A549 treated with AZD2906 at 1 μM for 4 hours (cell line): ENCODE measurements at places on chromosomes 12 and 14. TPM values are rescaled to one million over a fixed set of nuclear protein-coding genes. Genes with fewer than 3 reads are reported as not detected.

Gene LRFN5
- total RNA-seq = not detected in 5 replicates

Gene PHETA1
- 8.3 to 9.9 TPM (median 9.0 TPM) in 5 replicates for total RNA-seq

Gene AQP6
- total RNA-seq = not detected in 5 replicates

Gene TMX1
- total RNA-seq = 34.4 to 55.6 TPM (median 40.3 TPM) in 5 replicates

Gene KRT81
- total RNA-seq = 3,224 to 4,157 TPM (median 4,024 TPM) in 5 replicates

Gene WIF1
- total RNA-seq = not detected in 5 replicates

Gene NTF3
- 0.05 to 0.07 TPM (median 0.07 TPM) in 3 of 5 replicates, not detected in the others for total RNA-seq

Gene NOS1
- total RNA-seq = 0.43 to 0.51 TPM (median 0.46 TPM) in 5 replicates

Gene MYF6
- not detected in 5 replicates for total RNA-seq

Gene KCNC2
- total RNA-seq = not detected in 5 replicates

Gene ARHGEF25
- total RNA-seq = 4.2 to 5.6 TPM (median 5.4 TPM) in 5 replicates

Gene RNASE9
- not detected in 5 replicates for total RNA-seq

Gene DLGAP5
- total RNA-seq = 23.4 to 38.3 TPM (median 27.1 TPM) in 5 replicates

Gene FIGNL2
- 0.21 to 0.29 TPM (median 0.28 TPM) in 5 replicates for total RNA-seq
